KG1 (cell line): ENCODE measurements at places on chromosomes 12 and 14.
A peak's percentile ranks its signal among the peaks of the same experiment; 100 is the strongest.

- DNase-seq = peak; percentile 55
Observed at GRCh38 chr12:93591137-93591868, 18.8 kb downstream of the SOCS2 start.

DNA sequence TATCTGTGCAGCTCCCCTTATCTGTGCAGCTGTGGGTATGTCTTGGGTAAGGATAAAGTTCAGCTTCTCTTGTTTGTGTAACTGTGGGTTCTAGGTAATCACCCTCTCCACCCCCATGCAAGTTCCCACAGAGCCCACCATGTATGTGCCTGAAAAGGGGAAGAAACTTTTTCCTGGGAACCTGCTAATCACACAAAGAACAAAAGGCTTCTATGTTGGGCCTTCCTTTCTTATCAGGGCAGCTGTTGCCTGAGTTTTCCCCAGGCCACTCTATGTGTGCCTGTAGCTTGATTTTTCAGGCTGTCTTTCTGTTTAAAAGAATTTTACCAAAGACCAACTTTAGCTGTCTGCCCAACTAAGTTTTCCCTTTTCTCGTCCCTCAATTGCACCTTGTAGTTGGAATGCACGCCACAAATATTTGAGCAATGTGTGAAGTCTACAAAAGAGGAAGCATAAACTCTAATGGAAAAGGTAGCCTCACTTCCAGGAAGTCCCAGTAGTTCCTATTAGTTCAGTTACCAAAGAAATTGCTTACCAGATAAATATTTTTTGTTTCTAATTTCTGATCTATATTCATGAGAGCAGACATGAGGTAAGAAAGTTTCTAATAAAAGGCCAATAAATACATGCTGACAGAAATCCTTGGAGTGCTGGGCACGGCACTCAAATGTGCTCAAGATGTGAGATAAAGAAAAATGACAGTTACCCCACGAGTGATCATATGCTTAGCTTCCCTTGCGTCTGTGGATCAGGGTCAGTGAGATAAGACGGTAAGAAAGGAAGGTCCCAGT lies 2.7 kb upstream of the GALC start:
- no peak for DNase-seq

- no peak for DNase-seq
Observed at GRCh38 chr14:66482873-66483272, 3.3 kb upstream of the CCDC196 start.

GRCh38 chr14:30131581-30132097 lies 204.0 kb upstream of the PRKD1 start:
- DNase-seq = no peak

DNA sequence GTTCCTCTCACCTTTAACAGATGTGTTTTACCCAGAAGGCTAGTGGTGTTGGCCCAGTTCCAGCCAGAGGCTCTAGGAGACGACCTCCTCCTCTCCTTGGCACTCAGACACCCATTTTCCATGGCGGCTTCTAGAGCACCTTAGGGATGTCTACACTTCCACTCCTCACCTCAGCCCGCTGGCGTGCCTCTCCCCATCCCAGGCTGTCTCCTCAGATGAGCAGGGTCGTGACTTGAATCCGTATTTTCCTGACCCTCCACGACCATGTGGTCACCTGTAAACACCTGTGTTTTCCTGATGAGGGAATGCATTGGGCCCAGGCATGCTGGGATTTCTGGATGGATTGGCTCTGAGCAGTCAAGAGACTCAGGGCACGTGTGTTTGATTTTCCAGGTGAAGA lies 21.8 kb upstream of the RIN3 start:
- DNase-seq = no peak
